Inflammatory macrophage treated with lipopolysaccharide for 4 hours (primary cell): ENCODE measurements at places on chromosomes 6 and 20.
A peak's percentile ranks its signal among the peaks of the same experiment; 100 is the strongest.

DNA sequence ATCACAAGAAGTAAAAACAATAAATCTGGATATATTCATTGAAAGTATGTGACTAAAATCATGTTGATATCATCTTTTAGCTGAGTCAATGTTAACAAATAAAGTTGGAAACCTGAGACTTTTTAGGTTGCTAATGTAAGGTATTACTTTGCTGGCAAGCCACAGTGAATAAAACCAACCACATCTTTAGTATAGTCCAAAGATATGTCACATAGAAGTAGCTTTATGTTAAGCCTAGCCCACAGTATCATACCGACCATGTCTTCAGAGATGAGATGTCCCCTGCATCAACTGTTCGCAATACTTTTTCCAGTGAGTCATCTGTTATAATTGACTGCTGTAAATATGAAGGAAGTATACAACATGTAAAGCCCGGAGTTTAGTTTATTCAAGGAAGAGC lies 107.6 kb upstream of the MCHR2 start:
- DNase-seq, result no peak

DNA sequence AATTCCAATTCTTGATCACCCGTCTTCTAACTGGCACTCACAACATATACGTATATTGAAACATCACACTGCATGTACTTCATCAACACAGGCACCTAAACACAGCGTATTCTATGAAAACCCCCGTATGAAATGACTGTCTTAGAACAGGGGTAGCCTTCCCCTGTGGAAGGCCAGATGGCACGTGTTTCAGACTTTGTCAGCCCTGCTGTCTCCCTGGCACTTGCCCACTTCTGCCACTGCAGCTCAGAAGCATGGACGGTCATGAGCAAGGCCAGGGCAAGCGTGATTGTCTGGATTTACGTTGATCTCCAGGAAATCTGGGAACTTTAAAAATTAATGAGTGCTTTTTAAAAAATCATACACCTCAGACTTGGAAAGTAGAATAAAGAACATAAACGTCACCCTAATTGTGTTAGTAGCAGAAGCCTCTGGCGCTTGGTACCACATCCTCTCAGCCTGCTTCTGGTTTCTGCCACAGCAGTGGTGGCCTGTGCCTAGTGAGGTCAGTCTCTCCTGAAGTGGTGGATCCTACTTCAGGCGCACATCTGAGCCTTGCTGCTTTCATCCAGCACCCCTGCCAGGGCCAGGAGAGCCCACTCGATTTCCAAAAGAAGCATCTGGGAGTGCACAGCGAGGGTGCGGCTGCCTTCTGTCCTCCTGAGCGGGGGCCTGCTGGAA lies 18.3 kb downstream of the PDE10A start:
- DNase-seq, result no peak

DNA sequence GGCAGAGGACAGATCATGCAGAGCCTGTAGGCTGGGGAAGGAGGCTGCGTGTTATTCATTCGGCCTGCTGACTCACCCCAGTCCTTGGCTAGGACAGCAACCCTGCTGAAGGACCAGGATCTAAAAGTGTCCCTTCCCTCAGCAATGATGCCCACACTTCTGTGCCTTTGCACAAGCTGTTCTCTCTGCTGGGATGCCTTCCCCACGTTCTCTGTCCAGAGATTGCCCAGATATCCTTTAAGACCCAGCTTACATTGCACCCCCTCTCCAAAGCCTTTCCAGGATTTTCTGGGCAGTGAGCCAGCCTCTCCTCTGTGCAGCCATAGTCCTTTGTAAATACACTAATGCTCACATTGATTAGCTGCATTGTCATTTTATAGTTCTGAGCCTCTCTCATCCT lies 99.3 kb upstream of the CHD6 start:
- no peak for DNase-seq

GRCh38 chr20:53629436-53629835 lies 35.8 kb upstream of the ZNF217 start:
- DNase-seq, result no peak

DNA sequence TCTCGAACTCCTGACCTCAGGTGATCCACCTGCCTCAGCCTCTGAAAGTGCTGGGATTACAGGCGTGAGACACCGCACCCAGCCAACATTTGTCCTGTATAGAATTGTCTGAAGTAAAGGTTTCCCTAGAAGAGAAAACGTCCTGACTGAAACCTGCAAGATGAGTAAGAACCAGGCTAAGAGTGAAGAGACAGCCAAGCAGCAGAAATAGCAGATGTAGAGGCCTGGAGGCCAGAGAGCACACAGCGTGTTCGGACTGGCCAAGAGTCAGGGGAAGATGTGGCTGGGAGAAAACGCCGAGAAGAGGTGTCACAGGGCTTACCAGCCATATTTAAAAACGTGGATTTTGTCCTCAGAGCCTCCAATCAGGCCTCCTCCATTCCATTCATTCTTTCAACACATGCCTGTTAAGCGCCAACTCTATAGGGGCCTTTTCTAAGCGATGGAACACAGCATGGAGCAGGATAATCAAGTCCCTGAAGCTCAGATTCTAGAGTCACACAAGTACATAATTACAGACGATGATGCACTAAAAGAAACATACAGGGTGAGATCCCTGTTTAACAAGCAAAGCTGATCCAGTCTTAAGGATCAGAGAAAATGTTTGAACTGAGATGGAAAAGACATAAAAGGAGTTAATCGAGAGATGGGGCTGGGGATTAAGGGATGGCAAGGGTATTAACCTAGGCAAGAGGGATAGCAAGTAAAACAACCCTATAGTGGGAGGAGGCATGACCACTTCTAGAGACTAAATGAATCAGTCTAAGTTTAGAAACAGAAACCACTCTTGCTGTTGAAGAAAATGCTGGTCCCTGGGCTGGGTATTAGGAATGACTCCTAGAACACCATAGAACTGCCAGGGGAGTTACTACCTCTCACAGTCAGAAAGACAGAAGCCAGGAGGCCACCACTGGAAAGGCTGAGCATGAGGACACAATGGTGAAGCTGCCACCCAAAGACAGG lies 4.8 kb downstream of the ZCCHC3 start:
- no peak for DNase-seq

DNA sequence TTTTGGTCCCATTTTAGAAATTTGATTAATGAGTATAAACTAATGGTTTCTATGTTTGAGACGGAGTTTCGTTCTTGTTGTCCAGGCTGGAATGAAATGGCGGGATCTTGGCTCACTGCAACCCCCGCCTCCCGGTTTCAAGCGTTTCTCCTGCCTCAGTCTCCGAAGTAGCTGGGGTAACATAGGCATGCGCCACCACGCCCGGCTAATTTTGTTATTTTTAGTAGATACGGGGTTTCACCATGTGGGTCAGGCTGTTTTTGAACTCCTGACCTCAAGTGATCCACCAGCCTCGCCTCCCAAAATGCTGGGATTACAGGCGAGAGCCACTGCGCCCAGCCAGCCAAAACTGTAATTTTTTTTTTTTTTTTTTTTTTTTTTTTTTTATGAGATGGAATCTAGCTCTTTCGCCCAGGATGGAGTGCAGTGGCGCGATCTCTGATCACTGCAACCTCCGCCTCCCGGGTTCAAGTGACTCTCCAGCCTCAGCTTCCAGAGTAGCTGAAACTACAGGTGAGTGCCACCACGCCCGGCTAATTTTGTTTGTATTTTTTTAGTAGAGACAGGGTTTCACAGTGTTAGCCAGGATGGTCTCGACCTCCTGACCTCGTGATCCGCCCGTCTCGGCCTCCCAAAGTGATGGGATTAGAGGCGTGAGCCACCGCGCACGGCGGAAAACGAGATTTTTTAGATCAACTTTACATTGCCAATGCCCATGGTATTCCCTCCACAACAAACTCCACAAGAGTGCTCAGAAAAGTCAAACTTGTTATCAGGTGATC lies 127.8 kb downstream of the HFE start:
- no peak for DNase-seq

- DNase-seq, result no peak
Measured at GRCh38 chr6:108677357-108677756, 116.6 kb downstream of the FOXO3 start.

DNA sequence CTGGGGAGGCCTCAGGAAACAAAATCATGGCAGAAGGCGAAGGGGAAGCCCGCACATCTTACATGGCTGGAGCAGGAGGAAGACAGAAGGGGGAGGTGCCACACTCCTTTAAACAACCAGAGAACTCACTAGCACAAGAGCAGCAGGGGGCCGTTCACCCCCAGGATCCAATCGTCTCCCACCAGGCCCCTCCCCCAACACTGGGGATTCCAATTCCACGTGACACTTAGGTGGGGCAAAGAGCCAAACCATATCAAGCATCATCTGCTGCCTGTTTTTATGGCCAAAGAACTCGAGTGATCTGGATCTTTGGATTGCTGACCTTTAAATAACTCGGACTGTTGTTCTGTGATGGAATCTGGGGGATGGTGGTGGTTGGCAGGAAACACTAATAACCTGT lies 28.0 kb downstream of the PNLDC1 start:
- no peak for DNase-seq

GRCh38 chr6:41723530-41724227 lies 11.7 kb downstream of the TFEB start:
- peak; percentile 97 for DNase-seq

GRCh38 chr6:29847871-29848630 lies 20.4 kb downstream of the HLA-G start:
- peak; percentile 65 for DNase-seq

DNA sequence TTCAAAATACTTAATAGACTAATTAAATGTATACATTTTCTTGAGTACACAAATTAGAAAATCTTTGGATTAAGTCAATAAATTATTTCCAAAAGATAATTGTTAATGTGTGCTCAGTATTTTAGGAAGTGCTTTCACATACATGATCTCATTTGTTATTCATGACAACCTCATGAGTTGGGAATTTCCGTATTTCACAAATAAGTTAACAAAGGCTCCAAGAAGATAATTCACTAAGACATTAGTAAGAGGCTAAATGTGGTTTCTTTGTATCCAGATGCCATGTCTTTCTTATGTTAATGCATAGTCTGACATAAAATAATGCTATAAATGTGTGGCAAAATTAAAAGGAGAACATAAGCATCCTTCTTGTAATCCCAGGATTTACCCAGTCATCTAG lies 79.5 kb upstream of the TCF21 start:
- peak; percentile 16 for DNase-seq

GRCh38 chr6:131290955-131291354 lies 155.7 kb downstream of the AKAP7 start:
- DNase-seq, result no peak

- no peak for DNase-seq
Measured at GRCh38 chr6:144630857-144631256, 345.7 kb downstream of the UTRN start.

GRCh38 chr20:1959156-1959555 lies 34.7 kb downstream of the PDYN start:
- DNase-seq, result no peak
